ENCODE measurements at places on chromosomes 4 and X. TPM values are rescaled to one million over a fixed set of nuclear protein-coding genes. Genes with fewer than 3 reads are reported as not detected.

GRCh38 chr4:1571165-1572009 is 112.7 kb downstream of the FAM53A start:
- no peak for DNase-seq

DNA sequence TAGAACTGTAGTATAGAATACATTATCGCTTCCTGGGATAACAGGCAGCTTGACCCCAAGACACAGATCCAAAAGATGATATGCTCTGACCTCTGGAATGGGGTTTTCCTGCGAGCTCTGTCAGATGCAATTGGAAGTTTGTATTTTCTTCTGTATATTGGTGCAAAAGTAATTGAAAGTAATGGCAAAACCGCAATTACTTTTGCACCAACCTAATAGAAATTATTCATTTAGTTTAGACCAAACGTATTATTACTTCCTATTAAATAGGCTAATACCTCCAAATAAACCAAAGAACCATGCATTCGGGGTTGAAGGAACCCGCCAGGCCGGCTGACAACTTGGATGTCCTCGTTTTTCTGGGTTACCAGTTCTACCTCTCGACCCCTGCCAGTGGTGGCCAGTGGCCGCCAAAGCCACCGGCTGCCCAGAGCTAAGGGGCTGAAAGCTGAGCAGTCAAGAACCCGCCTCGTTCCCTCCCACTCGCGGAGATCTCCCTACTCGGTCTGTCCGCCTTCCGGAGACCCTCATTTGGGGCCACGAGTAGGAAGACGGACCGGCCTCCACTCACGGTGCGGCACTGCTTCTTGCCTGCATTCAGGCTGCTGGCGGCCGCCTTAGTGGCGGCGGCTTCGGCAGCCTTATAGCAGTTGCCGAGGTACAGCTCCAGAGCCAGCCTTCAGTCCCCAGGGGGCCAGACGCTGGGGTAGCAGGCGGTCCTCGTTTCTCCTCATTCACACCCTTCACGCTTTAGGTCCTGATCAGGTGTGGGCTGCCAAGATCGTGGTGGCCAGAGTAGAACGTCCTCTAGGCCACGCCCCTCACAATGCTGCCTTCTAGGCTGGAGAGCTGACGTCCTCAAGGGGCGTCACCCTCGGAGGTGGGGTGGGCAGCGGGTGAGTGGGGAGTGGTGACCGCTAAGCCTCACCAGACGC is 121.9 kb downstream of the RBMX2 start:
- DNase-seq = peak; percentile 66

DNA sequence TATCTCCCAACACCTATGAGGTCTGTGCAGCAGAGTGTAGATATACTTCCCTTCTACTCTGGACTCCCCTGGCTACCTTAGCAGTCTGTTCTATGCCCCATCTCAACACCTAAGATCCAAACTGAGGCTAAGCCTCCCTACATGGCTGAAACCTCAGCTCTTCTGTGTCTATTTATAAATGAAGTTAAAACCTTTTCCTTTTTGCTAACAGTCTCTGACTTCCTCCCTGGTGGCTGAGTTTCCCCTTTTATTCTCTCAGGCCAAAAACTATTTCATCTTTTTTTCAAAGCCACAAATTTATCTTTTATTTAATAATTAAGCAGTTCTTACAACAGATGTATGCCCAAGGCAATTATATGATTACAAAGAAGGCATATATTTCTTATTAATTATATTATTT is 111.8 kb upstream of the STIM2 start:
- no peak for DNase-seq

DNA sequence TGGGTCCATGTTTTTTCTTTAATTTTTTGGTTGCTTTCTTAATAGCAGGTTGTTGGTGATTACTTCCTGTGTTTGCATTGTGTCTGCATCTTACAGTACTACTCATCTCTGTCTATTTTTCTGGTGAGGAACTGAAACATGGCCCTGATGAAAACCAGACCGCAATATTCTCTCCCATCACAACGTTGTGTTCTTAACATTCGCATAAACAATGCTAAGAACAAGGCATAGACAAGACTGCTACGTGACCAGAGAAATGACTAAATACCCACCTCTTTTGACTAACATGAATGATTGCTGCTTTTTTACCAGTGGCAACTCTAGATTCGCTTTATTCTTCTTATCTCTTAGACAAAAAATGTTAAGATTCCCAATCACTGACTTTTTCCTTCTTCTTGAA is 179.1 kb downstream of the GC start:
- no peak for DNase-seq

GRCh38 chr4:123835831-123836590 is 439.4 kb downstream of the SPRY1 start:
- no peak for DNase-seq

DNA sequence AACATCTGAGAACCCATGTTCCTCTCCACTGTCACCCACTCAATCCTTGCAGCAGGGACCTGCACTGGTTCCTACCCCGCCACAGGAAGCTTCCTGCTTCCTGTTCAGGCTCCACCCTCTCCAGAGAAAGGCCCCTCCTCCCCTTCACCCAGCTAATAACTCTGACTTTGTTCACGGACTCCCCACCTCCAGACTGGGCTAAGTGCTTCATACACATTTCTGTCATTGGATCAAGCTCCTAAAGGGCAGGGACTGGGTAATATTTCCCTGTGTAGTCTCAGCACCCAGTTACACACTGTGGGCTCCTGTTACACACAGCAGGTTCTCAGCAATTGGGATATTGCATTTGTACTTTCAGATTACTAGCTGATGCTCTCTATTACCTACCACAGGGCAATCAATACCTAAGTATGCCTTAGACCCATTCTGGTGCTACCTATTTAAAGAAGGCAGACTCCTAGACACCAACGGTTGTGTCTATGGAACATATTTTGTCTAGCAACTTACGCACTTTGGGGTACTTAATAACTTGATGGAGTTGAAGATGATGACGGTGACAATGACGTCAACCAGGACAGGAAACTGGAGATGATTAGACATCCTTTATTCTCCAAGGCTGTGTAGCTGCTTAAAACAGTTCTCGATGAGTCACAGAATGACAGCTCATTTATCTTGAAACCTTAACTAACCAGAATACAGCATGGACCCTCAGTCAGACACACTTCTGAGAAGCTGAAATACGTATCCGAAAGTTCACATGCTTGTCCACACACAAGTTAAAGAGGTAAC is 58.1 kb downstream of the MAML3 start:
- DNase-seq = peak; percentile 68

GRCh38 chrX:138859421-138859820 is 147.9 kb upstream of the FGF13 start:
- DNase-seq = no peak

DNA sequence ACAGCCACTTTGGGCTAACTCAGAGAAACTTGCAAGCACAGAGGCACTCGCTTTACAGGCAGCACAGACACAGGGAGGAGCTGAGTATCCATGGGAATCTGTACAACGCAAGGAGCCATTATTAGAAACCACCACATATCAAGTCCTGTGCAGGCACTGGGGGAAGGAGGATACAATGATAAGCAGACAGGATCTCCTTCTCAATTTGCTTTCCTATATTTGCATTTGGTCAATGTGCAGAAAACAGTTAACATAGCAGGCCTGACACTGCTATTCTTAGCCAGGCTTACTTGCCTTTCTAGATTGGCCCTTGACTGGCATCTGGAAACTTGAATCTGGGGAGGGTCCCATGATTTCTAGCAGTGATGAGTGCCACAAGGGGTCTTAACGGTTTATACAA is 65.8 kb downstream of the TEC start:
- DNase-seq = no peak

DNA sequence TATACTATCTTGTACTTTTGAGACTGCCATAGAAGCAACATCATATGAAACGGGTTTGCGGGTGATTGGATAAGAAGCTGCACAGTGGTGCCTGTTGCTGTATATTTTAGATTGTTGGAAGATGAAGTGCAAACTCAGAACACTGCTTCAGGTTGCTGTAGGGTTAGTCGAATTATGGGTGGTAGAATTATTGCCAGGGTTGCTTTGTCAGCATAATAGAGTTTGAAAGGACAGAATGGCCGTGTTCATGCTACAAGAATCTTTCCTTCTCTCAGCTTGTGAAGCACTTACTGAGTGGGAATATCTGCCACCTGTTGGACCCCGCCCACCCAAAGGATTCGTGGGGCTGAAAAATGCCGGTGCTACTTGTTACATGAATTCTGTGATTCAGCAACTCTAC is 115.5 kb downstream of the USP9X start:
- DNase-seq = no peak

DNA sequence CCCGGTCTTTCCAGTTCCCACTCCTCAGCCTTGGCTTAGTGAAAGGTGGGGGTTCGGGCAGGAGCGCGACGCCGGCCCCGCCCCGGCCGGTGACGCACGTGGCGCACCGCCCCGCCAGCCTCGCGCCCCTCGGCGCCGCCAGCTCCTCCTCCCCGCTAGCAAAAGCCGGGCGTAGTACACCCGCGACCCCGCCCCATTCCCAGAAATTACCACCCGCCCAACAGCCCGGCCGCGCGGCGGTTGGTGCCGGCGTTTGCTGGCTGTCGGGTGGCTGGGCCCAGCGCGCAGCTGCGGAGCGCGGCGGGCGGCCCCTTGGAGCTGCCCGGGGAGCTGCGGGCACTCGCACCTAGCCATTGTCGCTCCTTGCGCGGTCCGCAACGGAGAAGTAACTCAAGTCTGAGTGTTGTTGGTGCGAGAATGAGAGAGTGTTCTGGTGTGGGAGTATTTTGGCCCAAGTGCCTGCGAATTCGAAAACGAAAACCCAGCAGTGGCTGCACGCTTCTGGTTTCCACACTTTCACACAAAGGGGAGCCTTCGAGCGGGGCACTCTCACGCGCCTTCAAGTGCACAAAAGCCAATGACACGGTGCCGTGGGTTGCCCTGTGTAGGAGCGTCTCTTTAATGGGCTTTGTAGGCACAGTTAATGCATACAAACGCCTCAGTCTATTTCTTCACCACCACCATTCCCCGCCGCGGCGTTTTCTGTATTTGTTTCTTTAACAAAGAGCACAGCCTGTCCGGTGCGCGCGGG is 1.0 kb upstream of the ELF2 start:
- DNase-seq = peak; percentile 90

DNA sequence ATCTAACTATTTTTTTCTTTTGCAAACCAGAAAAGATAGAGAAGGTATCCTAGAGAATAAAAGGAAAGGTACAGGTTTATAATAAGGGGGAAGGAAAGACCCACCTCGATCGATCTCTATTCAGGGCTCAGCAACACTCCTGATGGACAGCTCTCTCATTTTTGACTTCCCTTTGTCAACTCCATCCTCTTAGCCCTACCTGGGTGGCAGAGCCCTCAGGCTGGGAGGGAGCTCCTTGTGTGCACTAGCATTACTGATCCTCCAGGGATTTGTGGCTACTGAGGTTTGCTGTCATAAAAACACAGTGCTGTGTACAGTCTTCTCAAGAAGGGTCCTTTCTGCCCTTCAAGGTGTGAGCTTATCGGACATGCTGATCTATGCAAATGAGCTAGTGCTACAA is 111.0 kb downstream of the MID1 start:
- DNase-seq = no peak

GRCh38 chr4:7858498-7858897 is 81.2 kb downstream of the AFAP1 start:
- no peak for DNase-seq

DNA sequence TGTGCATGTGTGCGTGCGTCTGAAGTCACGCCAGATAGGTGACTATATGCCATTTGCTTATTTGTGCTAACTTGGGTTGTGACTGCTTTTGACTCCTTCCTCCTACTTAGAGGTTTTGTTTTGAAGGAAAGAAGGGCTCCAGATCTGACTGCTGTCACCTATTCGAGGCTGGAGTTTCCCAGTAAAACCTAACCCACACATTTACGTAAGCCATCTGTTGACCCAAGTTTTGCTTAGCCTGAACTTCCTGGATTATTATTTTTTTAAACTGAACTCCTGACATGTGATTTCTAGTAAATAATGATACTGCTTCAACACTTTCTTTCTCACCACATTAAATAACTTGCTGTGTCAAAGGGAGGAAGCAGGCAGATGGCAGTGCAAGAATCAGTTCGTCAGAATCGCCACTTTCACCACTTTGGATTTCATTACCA is 41.5 kb downstream of the DTHD1 start:
- no peak for DNase-seq

GRCh38 chrX:82134378-82134777 is 932.5 kb downstream of the SH3BGRL start:
- no peak for DNase-seq

- DNase-seq = peak; percentile 38
These were observed 5.8 kb downstream of the LAS1L start for GRCh38 chrX:65528705-65529340.

- no peak for DNase-seq
These were observed 118.1 kb downstream of the TBL1X start for GRCh38 chrX:9582956-9583355.

- DNase-seq = peak; percentile 17
These were observed 231.1 kb upstream of the ARHGAP24 start for GRCh38 chr4:85243857-85244256.

GRCh38 chr4:147965056-147965455 is 233.2 kb downstream of the ARHGAP10 start:
- DNase-seq = no peak

GRCh38 chr4:154722262-154722661 is 21.5 kb upstream of the LRAT start:
- DNase-seq = no peak

DNA sequence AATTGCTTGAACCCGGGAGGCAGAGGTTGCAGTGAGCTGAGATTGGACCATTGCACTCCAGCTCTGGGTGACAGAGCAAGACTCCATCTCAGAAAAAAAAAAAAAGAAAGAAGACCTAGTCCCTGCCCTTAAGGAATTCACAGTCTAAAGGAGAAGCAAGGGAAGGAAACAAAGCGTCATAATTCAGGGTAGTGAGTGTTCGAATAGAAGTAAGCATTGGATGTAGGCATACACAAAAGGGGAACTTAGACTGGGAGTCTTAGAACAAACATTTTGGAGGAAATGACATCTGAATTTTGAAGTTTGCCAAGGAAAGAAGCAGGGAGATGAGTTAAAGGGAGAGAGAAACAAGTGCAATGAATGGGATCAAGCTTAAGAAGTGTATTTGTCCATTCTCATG is 32.4 kb downstream of the PPM1K start:
- no peak for DNase-seq

- DNase-seq = no peak
These were observed 58.5 kb upstream of the CLCN4 start for GRCh38 chrX:10098270-10098713.

- DNase-seq = peak; percentile 4
These were observed 1.5 kb downstream of the GRID2 start for GRCh38 chr4:92305148-92305877.

- DNase-seq = peak; percentile 68
These were observed at the start of gene DGAT2L6 for GRCh38 chrX:70176938-70177533. DGAT2L6 (plus strand) TSS chrX:70177483; CDS start chrX:70177583, 100 bp downstream.

GRCh38 chrX:10044021-10044420 is 76.9 kb downstream of the CLDN34 start:
- no peak for DNase-seq

Gene FGFBP2
- 15.4 TPM for total RNA-seq

Gene SLC25A14
- 13.3 TPM for total RNA-seq

Gene HHIP
- 0.05 TPM for total RNA-seq

Gene ZXDB
- 8.0 TPM for total RNA-seq

Gene ARHGAP6
- total RNA-seq = 0.16 TPM

Gene SH3RF1
- total RNA-seq = 4.1 TPM

Gene FGF5
- total RNA-seq = not detected

Gene HSFX2
- not detected for total RNA-seq

Gene CAMK2D
- total RNA-seq = 17.2 TPM

Gene ZMAT1
- 0.61 TPM for total RNA-seq

Gene CTAG2
- 1.0 TPM for total RNA-seq

Gene UGT2A3
- total RNA-seq = not detected

Gene FGA
- total RNA-seq = not detected

Gene NHSL2
- not detected for total RNA-seq

Gene CDS1
- 0.13 TPM for total RNA-seq

Gene AVPR2
- total RNA-seq = 0.27 TPM

Gene GLRA2
- total RNA-seq = not detected
